Activated CD8-positive, alpha-beta memory T cell treated with anti-CD3 and anti-CD28 coated beads for 4 hours (primary cell): ENCODE measurements at places on chromosomes 16 and 17.
A peak's percentile ranks its signal among the peaks of the same experiment; 100 is the strongest.

- no peak for DNase-seq
These were observed 11.3 kb upstream of the PABPN1L start for GRCh38 chr16:88877564-88878289.

- no peak for DNase-seq
These were observed 26.0 kb downstream of the COPZ2 start for GRCh38 chr17:48011405-48012150.

- no peak for DNase-seq
These were observed 1.0 kb downstream of the SRCIN1 start for GRCh38 chr17:38604479-38605403.

DNA sequence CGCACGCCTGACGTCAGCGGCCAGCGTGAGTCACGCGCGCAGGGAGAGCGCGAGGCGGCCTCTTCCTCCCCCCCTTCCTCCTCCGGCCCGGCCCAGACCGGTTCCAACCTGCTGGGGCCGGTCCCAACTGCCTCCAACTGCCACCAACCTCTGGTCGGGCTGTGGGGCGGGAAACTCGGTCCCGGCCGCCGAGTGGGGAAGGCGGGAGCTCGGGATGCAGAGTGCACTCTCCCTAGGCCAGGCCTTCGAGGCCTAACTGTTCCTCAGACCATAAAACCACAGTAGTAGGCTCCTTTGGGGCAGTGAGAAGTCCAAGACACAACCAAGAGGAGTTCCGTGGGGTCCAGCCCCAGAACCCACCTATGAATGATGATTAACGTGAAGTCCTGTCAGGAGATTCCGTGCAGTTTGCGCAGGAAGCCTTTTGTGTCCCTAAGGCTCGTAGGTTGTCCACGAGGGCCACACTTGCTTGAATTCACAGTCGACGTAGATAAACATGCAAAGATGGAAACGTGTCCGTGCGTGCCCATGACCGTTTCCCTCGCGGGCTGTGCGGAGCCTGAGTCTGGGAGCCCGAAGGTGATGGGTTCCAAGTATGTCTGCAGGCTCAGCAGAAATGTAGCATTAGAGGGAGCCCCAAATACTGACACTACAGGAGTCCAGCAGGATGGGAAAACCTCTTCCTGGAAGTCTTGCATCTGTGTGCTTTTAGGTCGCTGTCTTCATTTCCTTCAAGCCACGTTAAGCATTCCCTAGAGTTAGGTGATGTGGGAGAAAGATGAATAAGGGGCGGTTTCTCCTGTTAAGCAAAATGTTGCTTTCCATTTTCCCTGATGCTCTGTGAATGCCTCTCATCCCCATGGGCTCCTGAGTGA lies 647 bp downstream of the UNK start:
- DNase-seq = peak; percentile 75

DNA sequence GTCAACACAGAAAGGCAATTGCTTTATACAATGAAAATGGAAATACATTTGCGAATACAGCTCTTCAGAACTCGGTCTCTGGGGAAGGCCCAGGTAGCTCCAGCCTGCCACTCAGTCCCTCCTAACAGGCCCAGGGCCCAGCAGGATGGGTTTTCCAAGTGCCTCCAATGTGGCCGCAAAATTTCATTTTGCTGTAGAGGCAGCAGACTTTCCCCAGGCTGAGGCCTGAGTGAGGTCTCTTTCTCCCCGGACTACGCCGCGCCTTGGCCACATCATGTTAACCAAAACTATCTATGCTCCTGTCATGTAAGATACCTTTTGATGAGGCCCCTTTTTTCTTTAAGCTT lies 606.0 kb upstream of the SALL1 start:
- DNase-seq = no peak

DNA sequence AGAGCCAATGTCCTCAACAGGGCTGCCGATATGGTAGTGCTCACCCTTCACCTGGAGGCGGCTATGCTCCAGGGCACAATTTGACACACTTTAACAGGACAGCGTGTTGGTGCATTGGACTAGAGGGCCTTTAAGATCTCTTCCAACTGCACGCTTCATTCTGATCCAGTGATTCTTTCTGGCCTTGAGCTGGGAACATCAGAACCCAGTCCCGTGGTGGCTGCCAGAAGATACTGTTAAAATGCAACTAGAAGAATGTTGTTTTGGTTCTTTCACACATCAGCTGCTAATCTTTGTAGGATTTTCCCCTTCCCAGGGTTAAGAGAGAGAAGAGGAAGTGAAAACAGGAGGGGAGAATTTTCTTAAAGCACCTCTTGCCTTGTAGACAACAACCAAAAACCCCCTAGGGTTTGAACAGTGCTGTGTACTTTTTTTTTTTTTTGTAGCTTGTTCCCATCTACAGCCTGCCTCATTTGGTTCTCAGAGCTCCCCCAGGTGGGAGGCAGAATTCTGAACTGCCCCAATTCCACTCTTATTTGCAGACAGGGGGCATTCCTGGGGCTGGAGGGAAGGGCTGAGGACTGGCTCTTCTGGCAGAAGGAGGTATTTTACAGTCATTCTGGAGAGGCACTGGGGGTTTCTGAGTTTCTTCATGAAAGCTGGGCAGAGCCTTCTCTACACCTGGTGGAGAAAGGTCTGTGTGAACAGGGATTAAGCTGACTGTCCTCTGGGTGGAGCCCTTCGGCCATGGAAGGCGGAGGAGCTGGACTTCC lies 32.4 kb downstream of the SMARCE1 start:
- DNase-seq = no peak

- DNase-seq = peak; percentile 9
These were observed 114.8 kb upstream of the NOL11 start for GRCh38 chr17:67602974-67603373.

- DNase-seq = no peak
These were observed 46.7 kb upstream of the KDM8 start for GRCh38 chr16:27156579-27156978.

DNA sequence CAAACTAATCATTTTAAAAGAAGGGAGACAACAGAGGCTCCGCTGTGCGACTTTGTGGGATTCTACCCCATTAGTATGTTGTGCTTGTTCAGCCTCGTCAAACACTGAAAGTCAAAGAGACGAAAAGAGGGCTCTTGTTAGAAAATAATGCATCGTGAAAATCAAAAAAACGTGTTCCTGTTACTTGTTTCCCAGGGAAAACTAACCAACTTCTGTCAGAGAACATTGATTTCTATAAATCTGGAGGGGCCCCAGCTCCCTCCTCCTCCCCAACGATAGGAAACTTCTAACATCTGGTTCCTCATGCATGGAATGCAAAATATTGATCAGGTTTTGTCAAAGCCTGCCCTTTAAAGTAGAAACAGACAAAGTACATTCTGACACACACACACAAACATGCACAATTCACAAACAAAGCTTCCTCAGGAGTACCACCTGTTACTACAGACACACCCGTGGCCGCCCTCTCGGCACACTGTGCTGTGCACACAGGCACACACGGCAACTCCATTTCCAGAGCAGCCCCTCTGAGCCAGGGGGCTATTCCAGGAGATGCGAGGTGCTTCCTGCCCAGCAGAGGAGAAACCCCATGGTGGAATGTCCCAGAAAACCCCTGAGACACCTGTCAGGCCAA lies 151.3 kb downstream of the ZFHX3 start:
- DNase-seq = no peak

DNA sequence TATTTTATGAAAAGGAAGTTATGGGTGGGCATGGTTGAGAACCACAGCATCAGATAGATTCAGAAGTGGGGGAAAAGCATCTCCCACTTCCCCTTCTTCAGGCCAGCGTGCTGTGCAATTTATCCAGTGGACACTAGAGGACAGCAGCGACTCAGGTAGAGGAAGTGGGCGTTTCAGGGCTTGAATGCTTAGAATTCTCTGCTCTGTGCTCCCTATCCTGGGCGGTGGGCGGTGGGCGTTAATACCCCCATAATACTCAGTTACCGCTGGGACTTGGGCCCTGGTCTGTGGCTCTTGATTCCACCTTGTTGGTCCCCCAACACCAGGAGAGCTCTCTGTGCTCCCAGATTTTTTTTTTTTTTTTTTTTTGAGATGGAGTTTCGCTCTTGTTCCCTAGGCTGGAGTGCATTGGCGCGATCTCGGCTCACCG lies 3.7 kb upstream of the LYZL6 start:
- peak; percentile 25 for DNase-seq

- no peak for DNase-seq
These were observed 26.3 kb upstream of the CBX4 start for GRCh38 chr17:79865351-79866210.

DNA sequence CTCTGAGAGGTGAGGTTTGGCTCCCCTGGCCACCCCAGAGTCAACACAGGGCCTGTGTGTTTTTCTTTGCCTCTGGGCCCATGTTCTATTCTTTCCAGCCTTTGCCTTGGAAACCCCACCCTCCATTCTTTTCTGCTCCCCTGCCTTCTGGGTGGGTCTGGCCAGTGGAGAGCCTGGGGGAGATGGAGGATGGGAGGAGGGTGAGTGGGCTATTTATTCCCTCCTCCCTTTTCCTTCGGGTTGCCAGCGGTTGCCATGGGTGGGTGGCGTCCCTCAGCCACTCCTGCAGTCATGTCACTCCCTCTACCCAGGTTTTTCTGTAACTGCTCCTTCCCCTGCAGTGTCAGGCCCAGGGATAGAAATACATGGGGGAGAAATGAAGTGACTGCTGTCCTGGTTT lies 15.5 kb downstream of the CMIP start:
- DNase-seq = no peak

GRCh38 chr17:70319516-70319915 lies 150.2 kb downstream of the KCNJ2 start:
- DNase-seq = no peak

DNA sequence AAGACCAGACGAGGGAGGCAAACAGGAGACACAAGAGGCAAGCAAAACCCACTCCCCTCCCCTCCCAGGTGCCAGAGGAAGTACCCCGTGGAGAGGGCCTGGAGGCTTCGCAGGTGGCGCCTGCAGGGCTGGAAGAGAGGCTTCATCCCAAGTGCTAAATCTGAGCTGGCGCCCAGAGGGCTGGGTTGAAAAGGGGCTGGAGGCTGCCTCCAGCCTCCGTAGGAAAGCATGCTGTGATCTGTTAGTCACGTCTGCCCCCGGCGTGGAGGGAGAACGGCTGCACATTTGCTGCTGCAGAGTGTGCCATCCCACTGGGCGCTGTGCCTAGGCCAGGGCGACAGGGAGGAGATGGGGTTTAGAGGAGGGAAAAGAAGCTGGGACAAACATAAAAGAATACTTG lies 16.9 kb downstream of the RPH3AL start:
- no peak for DNase-seq

- no peak for DNase-seq
These were observed 53.7 kb downstream of the IQCK start for GRCh38 chr16:19771796-19772195.
